ENCODE measurements at places on chromosomes 2 and 18. TPM values are rescaled to one million over a fixed set of nuclear protein-coding genes. Genes with fewer than 3 reads are reported as not detected.

The EPAS1 gene
- 1,738 TPM for total RNA-seq

The SPDYA gene
- total RNA-seq: 0.32 TPM

- no peaks in the 10 kb centered on the region for H3K36me3 ChIP-seq
- H3K27me3 ChIP-seq: no peaks in the 10 kb centered on the region
- no peak overlapping the region for H3K4me3 ChIP-seq
These were observed 69.3 kb upstream of the HK2 start for GRCh38 chr2:74764429-74765272.

DNA sequence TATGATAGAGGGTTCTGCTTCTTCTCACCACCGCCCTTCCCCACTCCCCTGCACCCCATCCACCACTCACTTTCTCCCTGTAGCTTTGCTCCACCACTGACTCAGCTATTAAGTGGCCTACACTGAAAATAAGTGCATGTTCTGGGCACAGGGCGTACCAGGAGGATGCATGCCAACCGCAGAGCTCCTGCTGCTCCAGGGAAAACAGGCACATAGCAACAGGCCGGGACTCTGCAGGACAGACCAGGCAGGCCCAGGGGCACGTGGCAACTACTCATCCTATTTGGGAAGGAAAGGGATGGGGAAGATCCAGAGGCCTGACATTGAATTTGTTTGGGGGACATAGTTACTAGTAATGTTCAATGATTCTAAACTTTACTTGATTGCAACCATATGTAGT is 28.4 kb downstream of the ARL4C start:
- H3K27ac ChIP-seq: no peak overlapping the region
- H3K4me1 ChIP-seq: no peaks in the 10 kb centered on the region
- no peak for DNase-seq
- no peaks in the 10 kb centered on the region for H3K27me3 ChIP-seq

The KCNE4 gene
- 18.3 TPM for total RNA-seq

- DNase-seq: no peak
- no peaks in the 10 kb centered on the region for H3K36me3 ChIP-seq
- no peaks in the 10 kb centered on the region for H3K27me3 ChIP-seq
- no peaks in the 10 kb centered on the region for H3K4me1 ChIP-seq
- no peak overlapping the region for H3K4me3 ChIP-seq
- H3K27ac ChIP-seq: no peak overlapping the region
These were observed 154.0 kb downstream of the WDPCP start for GRCh38 chr2:63434024-63435001.

The STAMBP gene
- 36.4 TPM for total RNA-seq

DNA sequence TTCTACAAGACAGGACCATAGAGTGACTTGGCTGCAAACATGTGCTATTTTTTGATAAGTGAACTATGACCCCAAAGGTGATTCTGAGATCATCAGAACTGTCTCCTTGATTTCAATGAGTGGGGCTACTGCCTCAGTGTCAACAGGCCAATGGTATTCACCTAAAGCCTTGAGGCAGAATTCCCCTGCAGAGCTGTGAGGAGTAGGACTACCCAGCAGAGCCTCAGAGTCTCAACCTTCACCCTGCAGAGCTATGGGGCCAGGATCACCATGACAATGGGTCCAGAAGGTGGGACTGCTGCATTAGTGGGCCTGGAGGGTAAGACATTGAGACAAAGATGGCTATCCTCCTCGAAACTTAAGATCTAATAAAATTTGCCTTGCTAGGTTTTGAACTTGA is 1668.2 kb upstream of the SLC39A10 start:
- no peaks in the 10 kb centered on the region for H3K4me1 ChIP-seq
- H3K4me3 ChIP-seq: no peak overlapping the region
- DNase-seq: no peak
- no peaks in the 10 kb centered on the region for H3K27me3 ChIP-seq
- H3K27ac ChIP-seq: no peak overlapping the region
- no peaks in the 10 kb centered on the region for H3K36me3 ChIP-seq

The SP3 gene
- total RNA-seq: 58.0 TPM

- H3K36me3 ChIP-seq: no peaks in the 10 kb centered on the region
- H3K4me1 ChIP-seq: no peaks in the 10 kb centered on the region
- no peak overlapping the region for H3K27ac ChIP-seq
- DNase-seq: no peak
These were observed 1138.8 kb upstream of the NXPH2 start for GRCh38 chr2:139918982-139919381.

DNA sequence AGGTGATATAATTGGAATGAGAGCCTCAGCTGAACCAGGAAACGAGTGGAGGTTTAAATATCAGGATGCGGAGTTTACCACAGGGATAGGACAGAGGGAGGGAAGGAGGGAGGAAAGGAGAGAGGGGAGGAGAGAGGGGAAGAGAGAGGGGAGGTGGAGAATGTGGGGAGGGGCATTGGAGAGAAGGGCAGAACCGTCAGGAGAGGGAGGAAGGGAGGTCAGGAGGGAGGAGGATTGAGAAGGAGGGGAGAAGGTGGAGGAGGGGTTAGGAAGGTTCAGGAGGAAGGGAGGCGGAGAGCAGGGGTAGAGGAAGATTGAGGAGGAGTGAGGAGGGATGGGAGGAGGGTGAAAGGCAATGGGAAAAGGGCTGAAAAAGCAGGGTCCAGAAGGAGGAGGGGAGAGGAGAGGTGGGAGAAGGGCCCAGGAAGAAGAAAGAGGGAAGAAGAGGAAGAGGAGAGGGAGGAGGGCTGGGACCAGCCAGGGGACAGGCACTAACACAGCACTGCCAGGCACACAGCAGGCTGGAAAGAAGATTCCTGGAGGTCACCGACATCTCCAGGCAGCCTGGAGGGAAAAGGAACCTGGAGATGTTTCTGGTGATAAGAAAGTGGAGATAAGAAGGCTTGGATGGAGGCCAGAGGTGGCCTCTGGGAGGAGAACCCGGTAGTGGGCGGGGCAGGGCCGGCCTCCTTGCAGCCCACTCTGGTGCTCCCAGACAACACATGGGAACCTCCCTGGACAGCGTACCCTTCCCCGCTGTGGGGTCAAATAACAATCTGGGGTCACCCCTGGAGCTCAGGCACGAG is 176.7 kb upstream of the SMAD2 start:
- DNase-seq: no peak
- H3K36me3 ChIP-seq: no peaks in the 10 kb centered on the region
- no peaks in the 10 kb centered on the region for H3K4me1 ChIP-seq
- no peak overlapping the region for H3K4me3 ChIP-seq

DNA sequence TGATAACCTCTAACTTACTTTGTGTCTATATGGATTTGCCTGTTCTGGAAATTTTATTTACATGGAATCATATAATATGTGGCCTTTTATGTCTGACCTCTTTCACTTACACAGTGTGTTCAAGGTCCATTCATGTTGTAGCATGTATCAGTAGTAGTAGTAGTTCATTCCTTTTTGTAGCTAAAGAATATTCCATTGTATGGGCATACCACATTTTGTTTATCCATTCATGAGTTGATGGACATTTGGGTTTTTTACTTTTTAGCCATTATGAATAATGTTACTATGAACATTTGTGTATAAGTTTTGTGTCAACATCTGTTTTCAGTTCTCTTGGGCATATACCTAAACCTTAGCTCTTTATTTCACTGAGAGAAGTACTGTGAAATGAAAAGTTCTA is 11.5 kb downstream of the BBS5 start:
- H3K27ac ChIP-seq: no peak overlapping the region
- no peaks in the 10 kb centered on the region for H3K27me3 ChIP-seq
- no peak for DNase-seq
- H3K4me1 ChIP-seq: no peaks in the 10 kb centered on the region
- peaks cover 12% of the 10 kb centered on the region for H3K36me3 ChIP-seq

DNA sequence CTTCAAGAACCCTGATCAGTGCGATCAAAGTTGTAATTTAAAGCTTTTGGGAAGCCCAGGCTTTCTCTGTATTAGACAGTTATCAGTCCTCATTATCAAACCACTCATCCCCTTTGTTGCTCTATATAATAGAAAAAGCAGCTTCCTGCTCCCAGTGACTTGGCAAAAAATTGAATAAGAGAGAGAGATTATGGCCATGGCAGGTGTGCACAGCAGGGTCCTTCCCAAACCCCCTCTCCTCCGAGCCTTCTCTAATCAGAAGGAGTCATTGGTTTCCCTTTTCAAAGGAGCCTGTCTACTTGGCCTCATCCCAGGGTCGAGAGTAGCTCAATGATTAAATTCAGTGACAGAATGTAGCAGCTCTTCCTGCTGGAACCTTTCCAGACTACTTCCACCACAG is 81.5 kb downstream of the SEMA4F start:
- no peak for DNase-seq
- H3K36me3 ChIP-seq: no peaks in the 10 kb centered on the region
- no peaks in the 10 kb centered on the region for H3K27me3 ChIP-seq
- H3K4me3 ChIP-seq: no peak overlapping the region
- no peak overlapping the region for H3K27ac ChIP-seq
- H3K4me1 ChIP-seq: peaks cover 6% of the 10 kb centered on the region

The KCTD1 gene
- total RNA-seq: 1.3 TPM

The KIAA2012 gene
- total RNA-seq: 0.11 TPM

The DSG2 gene
- 10.5 TPM for total RNA-seq

DNA sequence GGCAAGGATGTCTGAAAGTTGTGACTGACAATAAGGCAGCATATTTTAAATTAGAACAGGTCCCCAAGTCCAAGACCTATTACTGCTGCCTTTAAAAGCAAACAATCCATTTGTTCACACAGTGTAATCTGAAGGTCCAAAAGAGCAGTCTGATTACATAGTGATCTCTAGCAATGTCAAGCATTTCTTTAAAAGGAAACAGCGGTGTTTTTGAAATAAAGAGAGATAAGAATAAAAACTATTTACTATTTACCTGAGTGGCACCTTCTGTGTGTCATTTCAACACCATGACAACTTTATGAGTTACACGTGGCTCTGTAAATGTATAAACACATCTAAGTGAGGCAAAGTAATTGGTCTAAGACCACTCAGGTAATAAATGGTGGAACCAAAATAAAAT is 1009.9 kb upstream of the CNTNAP5 start:
- no peak for DNase-seq
- H3K36me3 ChIP-seq: no peaks in the 10 kb centered on the region
- no peaks in the 10 kb centered on the region for H3K27me3 ChIP-seq
- no peaks in the 10 kb centered on the region for H3K4me1 ChIP-seq
- H3K27ac ChIP-seq: no peak overlapping the region

The UGT1A8 gene
- total RNA-seq: not detected

The MMADHC gene
- 35.8 TPM for total RNA-seq

GRCh38 chr2:8479298-8479697 is 202.6 kb upstream of the ID2 start:
- H3K27me3 ChIP-seq: no peaks in the 10 kb centered on the region
- DNase-seq: no peak
- H3K4me1 ChIP-seq: no peaks in the 10 kb centered on the region
- H3K4me3 ChIP-seq: no peak overlapping the region

The ALPI gene
- not detected for total RNA-seq

The FAM110C gene
- 0.43 TPM for total RNA-seq

All from ascending aorta (tissue), 2 donors.